ENCODE measurements at places on chromosomes 12 and 14. TPM values are rescaled to one million over a fixed set of nuclear protein-coding genes. Genes with fewer than 3 reads are reported as not detected.

TAS2R7 gene
- not detected for total RNA-seq

ADCY6 gene
- total RNA-seq, result 42.9 TPM

RFX4 gene
- total RNA-seq, result not detected

GPR162 gene
- total RNA-seq, result 17.1 TPM

PTCSC3 gene
- 2.8 TPM for total RNA-seq

OR4Q3 gene
- not detected for total RNA-seq

TESPA1 gene
- 6.7 TPM for total RNA-seq

LRTM2 gene
- not detected for total RNA-seq

SERPINA6 gene
- not detected for total RNA-seq

MANSC4 gene
- not detected for total RNA-seq

ESPL1 gene
- total RNA-seq, result 0.35 TPM

SMAGP gene
- total RNA-seq, result 34.2 TPM

CCDC60 gene
- total RNA-seq, result not detected

PLCZ1 gene
- not detected for total RNA-seq

MIPOL1 gene
- 10.0 TPM for total RNA-seq

SLC5A8 gene
- total RNA-seq, result 2.8 TPM

LAG3 gene
- total RNA-seq, result 1.5 TPM

KIF26A gene
- 5.9 TPM for total RNA-seq

TBX3 gene
- 35.9 TPM for total RNA-seq

BBS10 gene
- total RNA-seq, result 14.5 TPM

METTL25 gene
- 15.1 TPM for total RNA-seq

KRT81 gene
- total RNA-seq, result not detected

Measured in upper lobe of right lung (tissue), 1 donor.